Astrocyte of the hippocampus (primary cell): ENCODE measurements at places on chromosomes 2 and 18.
A peak's percentile ranks its signal among the peaks of the same experiment; 100 is the strongest.

- no peak for DNase-seq
These were observed 320.6 kb downstream of the NCKAP5 start for GRCh38 chr2:133247631-133248030.

GRCh38 chr2:108944601-108945331 lies 44.3 kb downstream of the EDAR start:
- DNase-seq = no peak

GRCh38 chr2:8595811-8596600 lies 85.8 kb upstream of the ID2 start:
- DNase-seq = no peak

- DNase-seq = peak; percentile 26
These were observed 316.6 kb downstream of the FIGN start for GRCh38 chr2:163419000-163419830.

GRCh38 chr2:211390536-211391188 lies 834.3 kb downstream of the CPS1 start:
- DNase-seq = no peak
